ENCODE measurements at places on chromosomes 4 and X.
A peak's percentile ranks its signal among the peaks of the same experiment; 100 is the strongest.

DNA sequence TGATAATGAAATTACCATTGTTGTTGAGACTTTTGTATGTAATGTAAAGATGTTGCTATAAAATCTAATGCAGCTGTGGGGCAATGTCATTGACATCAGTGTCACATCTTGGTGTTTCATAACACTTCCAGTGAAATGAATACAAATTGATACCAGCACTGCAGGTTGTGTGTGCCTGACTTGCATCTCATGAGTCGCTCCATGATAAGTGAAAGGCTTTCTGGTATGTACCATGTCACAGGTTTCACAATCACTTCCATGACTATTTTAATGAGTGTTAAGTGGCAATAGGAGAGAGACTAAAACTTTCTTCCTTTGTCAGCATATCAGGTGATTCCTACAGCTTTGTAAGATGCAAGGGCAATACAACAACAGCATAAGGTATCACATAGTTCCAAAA, 94.4 kb downstream of the ABCB7 start:
- DNase-seq: peak; percentile 2

GRCh38 chr4:78396613-78397291, 154.8 kb upstream of the ANXA3 start:
- no peak for DNase-seq

DNA sequence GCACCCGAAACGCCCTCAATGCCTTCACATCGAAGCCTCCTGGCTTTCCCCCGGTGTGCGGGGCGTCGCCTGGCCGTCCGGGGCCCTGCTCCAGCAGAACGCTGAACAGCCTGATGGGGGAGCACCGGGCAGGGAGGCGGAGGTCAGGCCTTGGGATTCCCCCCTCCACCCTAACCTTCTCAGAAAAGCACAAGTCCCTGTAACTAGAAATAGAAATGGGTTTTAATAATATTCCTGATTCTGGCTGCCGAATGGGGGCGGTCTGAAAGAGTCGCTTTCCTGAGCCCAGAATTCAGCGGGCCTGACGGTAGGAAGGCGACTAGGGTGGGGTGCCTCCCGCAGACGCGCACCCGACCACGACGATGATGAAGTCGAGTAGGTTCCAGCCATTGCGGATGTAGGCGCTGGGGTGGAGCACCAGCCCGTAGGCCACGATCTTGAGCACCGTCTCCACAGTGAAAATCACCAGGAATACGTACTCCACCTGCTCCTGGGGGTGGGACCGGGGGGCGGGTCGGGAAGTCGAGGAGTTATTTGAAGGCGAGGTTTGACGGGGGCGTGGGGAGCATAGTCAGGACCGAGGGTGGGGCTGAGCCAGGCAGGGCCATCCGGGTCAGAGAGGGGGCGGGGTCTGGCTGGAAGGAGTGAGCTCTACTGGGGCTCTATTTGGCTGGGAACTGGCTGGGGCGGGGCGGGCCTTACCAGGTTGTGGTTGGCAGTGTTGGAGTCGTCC, 2.5 kb downstream of the CACNA1F start:
- peak; percentile 34 for DNase-seq

GRCh38 chrX:11421805-11422524, 128.8 kb downstream of the AMELX start:
- DNase-seq: no peak

DNA sequence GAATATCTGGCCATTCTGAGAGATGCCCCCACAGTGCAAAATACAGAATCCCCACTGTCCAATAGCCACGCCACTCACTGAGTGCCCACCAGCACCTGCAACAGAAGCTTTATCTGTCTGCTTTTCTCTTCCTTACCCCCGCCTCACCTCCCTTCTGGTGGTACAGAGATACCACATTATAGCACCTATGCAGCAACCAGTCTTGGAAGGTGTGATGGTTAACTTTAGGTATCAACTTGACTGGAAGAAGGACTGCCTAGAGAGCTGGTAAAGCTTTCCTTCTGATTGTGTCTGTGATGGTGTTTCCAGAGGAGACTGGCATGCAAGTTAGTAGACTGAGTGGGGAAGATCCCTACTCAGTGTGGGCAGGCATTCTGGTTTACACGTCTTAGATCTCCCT, 61.8 kb upstream of the TXK start:
- no peak for DNase-seq

DNA sequence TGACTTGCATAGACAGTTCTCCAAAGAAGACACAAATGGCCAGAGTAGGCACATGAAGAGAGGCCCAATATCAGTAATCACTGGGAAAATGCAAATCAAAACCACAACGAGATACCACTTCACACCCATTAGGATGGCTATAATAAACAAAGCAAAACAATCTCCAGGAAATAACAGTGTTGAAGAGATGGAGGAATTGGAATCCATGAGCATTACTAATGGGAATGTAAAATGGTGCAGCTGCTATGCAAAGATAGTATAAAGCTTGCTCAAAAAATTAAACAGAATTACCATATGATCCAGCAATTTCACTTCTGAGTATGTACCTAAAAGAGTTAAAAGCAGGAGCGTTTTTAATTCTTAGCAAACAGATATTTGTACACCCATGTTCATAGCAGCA, 17.0 kb upstream of the TMEM33 start:
- DNase-seq: no peak

DNA sequence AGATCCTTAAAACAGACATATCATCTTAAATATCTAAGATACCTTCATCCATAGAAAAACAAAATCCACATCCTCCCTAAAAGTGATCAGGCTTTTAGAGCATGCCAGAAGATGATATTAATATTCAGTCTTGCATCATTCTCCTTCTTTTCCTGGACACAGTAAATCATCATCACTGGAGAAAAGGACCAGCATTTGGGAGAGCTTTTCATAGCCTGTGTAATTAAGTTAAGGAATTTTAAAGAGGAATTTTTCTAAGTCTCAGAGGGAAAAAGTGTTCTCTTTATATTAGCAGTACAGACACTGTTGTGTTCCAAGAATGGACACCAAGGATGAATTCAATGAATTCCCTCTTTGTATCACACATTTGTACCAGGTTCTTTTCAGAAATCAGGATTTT, 696 bp downstream of the SCRG1 start:
- peak; percentile 5 for DNase-seq

DNA sequence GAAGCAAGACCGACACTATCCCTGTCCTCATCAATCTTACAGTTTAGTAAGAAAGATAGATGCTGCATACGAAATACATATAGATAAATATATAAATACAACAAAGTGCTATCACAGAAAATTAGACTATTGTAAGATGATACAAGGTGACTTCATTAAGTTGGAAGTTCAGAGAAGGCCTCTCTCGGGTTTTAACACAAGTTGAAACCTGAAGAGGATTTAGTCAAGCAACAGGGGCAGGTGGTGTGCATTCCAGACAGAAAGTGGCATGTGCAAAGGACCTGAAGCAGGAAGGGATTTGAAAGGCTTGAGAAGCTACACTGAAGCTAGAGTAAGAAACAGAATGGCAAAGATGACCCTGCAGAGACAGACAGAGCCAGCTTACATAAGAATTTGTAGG, 36.5 kb downstream of the USP46 start:
- no peak for DNase-seq

DNA sequence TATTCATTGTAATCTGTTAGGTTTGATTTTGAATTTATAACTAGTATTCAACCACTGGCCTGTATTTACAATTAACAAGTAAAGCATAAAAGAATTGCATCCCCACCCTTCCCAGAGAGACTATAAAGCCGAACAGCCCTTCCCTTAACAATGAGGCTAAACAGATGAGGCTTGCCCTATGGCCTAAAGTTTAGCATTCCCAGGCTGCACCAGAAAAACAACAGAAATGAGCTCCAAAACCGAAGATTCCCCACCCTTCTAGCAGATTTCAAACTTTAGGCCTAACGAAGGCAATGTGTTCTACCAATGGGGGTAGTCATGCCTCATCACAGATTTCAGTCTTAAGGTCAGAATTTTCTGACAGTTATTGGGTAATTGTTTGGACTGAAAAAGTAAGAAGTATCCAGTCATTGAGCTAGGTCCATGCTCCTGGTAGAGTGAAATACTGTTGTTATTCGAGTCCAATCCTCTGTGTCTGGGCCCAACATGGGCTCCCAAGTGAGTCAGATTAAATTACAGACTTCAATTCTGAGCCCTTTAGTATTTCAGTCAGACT, 197.6 kb downstream of the ANTXR2 start:
- DNase-seq: no peak

DNA sequence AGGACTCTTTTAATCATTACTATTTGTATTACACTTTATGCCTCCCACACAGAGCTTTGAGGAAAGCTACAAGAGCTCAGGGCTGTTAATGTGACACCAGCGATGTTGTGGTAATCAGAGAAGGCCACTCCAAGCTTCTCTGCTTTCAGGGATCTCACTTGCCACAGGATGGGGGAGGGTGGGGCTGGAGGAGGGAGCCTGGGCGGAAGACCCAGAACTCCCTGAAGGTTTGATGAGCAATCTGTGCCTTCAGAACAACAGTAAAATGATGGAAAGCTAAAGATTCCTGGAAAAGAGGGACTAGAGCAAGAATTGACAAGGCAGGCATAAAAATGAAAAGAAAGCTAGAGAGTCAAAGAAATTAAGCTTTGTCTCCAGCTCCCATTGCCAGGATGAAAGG, 75.6 kb downstream of the MAML3 start:
- DNase-seq: peak; percentile 28

DNA sequence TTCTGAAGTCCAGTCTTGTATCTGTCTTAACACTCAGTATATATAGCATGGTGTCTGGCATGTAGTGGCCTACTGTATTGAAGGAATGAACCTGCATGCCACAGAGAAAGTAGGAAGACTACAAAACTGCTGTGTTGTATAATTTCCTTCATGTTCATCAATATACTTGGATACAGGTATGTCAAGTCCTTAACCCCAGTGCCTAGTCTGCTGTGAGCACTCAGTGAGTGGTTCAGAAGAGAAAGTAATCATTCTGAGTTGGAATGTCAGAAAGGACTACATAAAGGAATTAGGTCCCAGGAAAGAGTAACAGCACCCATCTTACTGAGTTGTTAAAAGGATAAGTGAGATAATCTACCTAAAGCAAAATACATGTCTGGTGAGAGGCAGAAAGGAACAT, 32.0 kb downstream of the ABCE1 start:
- no peak for DNase-seq

- peak; percentile 46 for DNase-seq
Observed at GRCh38 chr4:83618991-83619645, 83.2 kb downstream of the GPAT3 start.

- peak; percentile 72 for DNase-seq
Observed at GRCh38 chr4:155582971-155583437, 83.6 kb upstream of the GUCY1A1 start.

DNA sequence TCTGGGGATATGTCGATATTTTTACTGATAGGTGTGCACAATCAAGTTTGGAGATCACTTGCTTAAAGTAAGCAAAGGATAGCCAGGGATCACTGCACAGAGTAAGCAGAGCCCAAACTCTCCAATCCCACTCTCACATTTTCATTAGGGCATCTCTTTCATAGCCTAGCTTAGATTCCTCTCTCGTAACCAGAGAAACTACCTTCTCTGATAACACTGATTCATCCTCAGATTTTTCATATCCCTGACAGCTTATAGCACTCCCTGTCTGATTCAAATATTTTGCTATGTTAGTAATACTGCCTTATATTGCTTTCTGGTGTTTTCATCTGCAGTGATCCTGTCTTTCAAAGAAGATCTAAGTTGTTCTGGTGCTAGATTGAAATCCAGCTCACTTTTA, 123.7 kb downstream of the CBLL2 start:
- DNase-seq: peak; percentile 30

GRCh38 chrX:19840899-19841648, 46.3 kb downstream of the SH3KBP1 start:
- no peak for DNase-seq

GRCh38 chr4:118754890-118755289, 69.7 kb downstream of the METTL14 start:
- DNase-seq: no peak

- DNase-seq: no peak
Observed at GRCh38 chr4:185033950-185034349, 15.7 kb downstream of the HELT start.

DNA sequence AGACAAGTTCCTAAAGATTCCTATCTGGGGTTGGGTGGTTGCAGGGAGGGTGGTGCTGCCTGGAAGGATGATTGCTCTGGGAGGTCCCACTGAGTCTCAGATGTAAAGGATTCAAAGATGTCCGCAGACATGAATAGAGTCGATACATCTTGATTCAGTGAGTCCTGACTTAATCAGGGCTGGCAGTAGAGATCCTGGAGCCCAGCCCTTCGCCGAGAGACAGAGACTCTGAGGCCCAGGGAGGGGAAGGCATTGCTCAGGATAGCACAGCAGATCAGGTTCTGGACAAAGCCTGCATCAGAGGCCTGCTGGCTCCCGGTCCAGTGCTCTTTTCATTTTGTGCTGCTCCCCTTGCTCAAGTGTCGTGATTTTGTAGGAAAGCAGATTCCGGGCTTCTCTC, 21.7 kb downstream of the PJA1 start:
- no peak for DNase-seq

- peak; percentile 72 for DNase-seq
Observed at GRCh38 chr4:99447079-99447478, 11.9 kb upstream of the ADH7 start.

GRCh38 chr4:115110191-115111181, 2.9 kb downstream of the NDST4 start:
- DNase-seq: no peak

- no peak for DNase-seq
Observed at GRCh38 chr4:141240259-141240658, 19.6 kb downstream of the ZNF330 start.

DNA sequence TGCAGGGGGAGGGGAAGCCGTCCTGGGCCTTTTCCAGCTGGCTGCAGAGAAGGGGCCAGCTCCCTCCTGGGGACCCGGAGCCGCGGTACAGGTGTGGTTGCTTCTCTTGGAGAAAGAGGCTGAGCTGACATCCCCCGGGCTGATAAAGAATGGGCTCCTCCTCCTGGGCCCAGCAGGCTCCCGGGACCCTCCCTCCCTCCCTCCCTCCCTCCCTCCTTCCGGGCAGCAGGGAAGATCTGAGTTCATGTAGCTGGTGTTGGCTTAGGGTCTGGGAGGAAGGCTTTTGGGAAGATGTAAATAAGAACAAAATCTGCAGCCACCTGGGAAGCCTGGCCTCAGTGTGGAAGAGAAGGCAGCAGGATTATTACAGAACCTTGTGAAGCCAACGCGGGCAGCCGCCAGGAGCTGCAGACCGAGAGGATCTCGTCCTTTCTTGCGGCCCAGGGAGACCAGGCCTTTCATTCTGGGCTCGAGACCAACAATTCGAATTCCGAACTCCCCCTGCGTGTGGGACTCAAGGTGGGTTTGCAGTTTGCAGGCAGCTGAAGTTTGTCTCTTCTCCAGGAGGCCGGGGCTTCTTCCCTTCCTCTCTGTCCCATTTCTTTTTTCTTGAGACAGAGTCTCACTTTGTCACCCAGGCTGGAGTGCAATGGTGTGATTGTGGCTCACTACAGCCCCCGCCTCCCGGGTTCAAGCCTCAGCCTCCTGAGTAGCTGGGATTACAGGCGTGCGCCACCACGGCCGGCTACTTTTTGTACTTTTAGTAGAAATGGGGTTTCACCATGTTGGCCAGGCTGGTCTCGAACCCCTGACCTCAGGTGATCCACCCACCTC, at the start of gene PLCXD1:
PLCXD1 (plus strand) TSS at position 216 of the 834 bp plus-strand sequence. CDS start 2,807 bp downstream, outside the sequence.
- peak; percentile 28 for DNase-seq

DNA sequence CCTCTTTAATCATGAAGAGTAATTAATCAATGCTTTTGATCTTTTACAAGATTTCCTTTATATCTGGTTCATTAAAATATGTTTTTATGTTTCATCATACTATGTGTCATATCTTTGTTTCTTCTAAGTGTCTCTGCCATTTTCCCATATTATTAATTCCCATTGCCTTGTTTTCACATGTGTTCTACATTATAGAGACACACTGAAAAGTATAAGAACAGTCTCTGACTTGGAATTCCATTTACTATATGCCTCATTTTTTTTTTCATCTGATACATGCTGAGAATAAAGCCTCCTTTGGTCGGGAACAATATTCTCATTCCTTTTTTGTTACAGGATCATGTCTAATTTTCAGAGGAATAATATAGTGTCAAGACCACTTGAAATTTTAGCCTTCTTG, 4.3 kb downstream of the BANK1 start:
- DNase-seq: no peak

Data from GM23248 (cell line).